ENCODE measurements at places on chromosomes 4 and X.

- DNase-seq = no peak
Observed at GRCh38 chr4:74631988-74632387, 162.3 kb downstream of the BTC start.

GRCh38 chr4:108547682-108548081 is 72.7 kb upstream of the RPL34 start:
- no peak for DNase-seq

DNA sequence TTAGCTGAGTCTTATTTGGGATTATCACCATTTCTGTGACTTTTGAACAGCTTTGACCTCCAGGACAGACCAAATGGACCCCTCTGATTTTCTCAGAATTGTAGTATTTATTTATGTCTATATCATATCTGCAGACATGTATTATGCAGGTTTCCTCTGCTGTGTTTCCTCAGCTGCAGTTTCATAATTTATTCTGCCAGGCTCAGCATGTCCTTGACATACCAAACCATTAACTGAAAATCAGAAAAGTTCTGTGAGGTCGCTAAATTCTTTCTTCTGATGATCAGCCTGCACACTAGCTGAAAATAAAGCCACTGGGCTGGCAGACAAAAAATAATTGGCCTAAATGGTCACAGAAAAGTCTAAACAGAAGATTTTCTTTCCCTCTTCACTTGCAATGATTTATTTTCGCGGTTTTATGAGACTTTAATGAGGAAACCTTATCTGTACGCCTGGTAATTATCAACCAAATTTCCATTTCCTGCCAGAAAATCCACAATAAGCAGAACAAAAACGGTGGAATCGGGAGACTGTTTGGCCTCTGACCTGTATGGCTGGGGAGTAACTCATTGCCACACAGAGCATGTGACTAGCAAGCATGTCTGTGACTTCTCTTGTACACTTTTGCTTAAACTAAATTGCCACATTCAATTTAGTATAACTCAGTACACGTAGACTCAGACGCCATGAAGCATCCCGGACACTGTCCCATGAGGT is 150.9 kb downstream of the ENPP6 start:
- no peak for DNase-seq

DNA sequence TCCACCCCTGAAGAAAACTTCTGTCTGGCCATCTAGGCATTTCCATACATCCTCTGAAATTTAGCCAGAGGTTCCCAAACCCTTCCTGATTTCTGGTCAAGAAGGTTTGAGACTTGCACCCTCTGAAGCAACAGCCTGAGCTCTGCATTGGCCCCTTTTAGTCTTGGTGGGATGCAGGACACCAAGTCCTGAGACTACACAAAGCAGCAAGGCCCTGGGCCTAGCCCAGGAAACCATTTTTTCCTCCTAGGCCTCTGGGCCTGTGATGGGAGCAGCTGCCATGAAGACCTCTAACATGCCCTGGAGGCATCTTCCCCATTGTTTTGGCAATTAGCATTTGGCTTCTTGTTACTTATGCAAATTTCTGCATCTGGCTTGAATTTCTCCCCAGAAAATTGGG is 196.6 kb downstream of the IL1RAPL2 start:
- DNase-seq = no peak

DNA sequence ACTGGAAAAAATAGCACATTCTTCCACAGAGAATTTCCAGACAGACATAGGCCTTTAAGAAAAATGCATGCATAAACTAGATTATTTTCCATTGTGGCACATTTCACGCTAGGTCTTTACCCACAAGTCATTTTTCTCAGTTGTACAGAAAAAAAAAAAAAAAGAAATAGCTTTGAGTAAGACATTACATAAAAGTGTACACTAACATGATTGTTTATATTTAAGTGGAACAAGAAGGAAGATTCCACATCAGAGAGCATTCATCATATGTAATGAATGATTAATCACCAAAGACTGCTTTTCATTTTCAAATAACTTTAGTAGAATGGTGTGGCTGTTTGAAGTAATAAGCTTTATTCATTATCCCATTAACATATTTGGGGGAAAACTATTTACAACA is 1270.2 kb upstream of the AGA start:
- no peak for DNase-seq

GRCh38 chrX:20059467-20060128 is 57.1 kb downstream of the MAP7D2 start:
- DNase-seq = no peak

DNA sequence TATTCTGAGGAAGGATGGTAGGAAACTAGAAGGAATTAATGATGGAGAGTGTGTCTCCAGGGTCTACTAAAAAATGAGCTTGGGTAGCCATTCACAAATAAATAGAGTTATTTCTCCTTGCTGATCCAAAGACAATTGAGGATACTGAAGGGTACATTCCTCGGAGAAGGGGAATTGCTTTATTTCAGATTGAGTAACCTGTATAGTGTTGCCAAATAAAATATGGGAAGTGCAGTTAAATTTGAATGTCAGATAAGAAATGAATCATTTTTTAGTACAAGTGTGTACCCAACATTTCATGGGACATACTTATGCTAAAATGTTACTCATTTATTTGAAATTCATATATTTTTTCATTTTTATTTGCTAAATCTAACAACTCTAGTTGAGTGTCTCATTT is 16.0 kb upstream of the VSIG1 start:
- no peak for DNase-seq

DNA sequence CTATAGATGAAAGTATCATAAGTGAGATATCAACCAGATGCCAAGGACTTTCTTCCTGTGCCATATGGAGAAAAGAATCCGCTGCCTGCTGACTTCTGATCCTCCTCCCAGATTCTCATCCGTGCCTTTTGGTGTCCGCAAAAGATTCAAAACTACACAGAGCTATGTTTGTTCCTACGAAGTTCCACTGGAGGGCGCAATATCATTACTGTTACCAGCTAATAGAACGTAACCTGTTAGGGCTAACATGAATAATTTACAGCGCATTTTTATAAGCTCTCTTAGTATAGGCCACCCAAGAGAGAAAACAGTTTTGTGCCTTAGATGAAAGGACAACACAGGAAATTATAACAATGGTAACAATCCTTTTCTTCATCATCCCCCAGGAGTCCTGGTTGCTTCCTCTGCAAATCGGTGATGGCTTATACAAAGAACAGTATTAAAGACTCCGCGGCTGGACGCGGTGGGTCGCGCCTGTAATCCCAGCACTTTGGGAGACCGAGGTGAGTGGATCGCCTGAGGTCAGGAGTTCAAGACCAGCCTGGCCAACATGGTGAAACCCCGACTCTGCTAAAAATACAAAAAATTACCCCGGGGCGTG is 22.8 kb upstream of the CENPVL3 start:
- peak; percentile 55 for DNase-seq

DNA sequence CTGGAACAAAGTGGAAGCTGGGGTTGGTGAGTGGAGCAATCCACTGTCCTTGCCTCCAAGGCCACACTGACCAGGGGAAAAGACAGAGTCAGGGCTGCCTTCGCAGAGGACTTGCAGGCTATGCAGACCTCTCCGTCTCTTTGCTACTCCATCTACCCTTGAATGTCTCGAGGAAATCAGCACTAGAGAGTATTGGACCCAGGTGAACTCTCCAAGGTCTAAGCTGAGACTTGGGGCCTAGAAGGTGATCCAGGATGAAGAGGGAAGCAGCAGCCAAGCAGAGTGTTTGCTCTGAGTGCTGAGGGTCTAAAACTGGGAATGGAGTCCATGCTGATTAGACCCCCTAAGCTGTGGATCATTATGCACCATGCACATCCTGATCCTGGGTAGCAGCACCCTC is 54.5 kb downstream of the ANXA3 start:
- no peak for DNase-seq

DNA sequence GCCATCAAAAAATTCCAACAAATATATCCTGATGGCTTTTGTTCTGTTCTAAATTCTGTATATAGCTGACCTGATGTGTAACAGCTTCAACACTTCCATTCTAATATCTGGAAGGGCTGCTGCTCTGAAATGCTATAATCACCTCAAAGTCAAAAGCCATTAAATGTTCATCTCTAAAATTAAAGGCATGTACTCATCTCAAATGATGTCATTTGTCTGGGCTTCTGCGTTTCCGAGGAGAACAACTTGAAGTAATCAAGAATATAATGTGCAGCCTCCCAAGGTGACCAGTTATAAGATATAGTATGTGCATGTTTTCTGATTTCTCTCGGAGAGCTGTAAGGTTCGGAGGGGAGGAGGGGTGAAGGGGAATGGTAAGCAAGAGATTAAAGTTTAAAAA is 237.6 kb downstream of the SCFD2 start:
- DNase-seq = no peak

GRCh38 chr4:15162046-15162445 is 159.8 kb downstream of the CPEB2 start:
- no peak for DNase-seq

DNA sequence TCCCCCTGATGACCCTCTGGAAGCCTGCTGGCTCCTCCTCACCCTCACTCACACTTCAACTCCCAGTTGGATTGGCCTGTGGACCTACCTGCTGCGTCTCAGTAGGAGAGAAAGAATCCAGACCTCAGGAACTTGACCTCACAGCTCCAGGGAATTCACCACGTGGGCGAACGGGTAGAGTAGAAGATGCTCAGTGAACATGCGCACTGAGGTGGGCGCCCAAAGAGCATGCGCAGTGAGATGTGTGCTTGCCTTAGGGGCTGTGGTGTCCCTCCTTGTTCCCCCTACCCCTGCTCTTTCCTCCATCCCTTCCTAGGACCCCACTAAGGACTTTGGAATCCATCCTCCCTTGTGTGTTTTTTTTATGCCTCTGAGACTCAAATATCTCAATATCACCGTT is 12.9 kb downstream of the FOXR2 start:
- no peak for DNase-seq

GRCh38 chrX:12799118-12799517 is 7.9 kb downstream of the PRPS2 start:
- no peak for DNase-seq

- no peak for DNase-seq
Observed at GRCh38 chr4:119081943-119082342, 53.7 kb upstream of the MYOZ2 start.

DNA sequence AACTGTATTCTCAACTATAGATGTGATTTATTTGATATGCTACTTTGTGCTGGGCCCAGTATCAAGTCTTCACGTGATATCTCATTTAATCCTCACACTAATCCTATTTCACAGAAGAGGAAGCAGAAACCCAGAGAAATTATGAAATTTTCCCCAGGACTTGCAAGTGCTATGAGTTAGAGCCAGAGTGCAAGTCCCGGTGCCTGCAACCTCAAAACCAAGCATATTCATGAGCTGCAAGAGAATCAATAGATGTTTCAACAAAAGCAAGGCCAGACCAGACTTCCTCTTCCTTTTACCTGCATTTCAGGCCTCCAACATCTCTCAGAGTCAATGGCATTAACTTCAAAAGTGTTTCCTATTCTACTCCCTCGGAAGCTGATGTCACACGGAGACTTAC is 92.2 kb upstream of the GATB start:
- no peak for DNase-seq

GRCh38 chrX:72381439-72382201 is 75.9 kb upstream of the CITED1 start:
- DNase-seq = no peak

DNA sequence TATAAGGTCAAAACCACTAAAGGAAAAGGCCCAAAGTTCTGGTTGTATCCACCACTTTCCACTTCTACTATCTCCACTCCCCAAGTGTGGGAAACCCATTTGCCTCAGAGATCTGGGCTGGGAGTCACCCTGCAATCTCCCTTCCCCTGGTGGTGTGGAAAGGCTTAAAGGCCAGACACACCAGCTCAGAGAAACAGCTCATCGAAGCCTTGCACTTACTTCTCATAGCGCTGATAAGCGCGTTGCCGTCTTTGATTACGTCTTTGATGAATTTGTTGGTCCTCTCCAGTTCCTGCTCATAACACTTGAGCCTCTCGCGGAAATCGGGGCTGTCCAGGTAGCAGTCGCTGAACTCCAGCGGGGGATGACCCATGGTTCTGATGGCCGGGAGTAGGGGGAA is 647 bp downstream of the OPHN1 start:
- DNase-seq = no peak

DNA sequence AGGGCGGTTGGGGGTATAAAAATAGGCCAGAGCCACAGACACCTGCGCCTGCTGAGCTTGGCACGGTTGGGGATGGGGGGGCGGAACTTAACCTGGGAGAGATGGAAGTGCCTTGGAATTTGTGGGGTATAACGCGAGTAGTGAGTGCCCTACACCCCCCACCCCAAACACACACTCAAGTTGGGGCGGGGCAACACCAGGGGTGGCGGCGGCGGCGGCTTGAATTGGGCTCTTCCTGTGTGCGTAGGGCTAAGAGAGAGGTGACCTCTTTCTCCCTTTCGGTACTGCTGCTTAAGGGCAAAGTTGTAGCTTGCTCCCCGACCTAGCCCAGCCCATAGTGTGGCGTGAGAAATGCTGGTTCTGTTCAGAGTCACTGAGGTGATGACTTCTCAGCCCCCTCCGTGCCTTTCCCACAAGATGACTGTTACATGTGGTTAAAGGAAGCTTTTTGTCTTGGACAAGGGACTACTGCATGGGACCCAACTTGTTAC is 839 bp downstream of the STK26 start:
- DNase-seq = no peak

DNA sequence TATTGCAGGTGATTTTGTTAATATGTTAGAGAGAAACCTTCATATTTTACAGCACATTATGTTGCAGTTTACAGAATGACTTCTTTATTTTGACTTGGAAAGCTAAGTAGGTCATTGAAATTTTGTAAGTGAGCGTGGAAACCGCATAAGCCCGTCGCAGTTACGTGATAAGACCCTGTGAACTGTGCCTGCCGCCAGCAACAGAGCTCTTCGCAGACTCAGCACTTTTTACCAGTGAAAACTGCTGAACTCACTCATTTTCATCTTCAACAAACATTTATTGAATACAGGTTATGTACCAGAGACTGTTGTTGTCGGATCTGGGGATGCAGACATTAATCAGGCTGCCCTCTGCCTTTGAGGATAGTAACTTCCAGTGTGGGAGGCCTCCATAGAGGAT is 355.7 kb downstream of the HS3ST1 start:
- no peak for DNase-seq

- DNase-seq = no peak
Observed at GRCh38 chr4:7788694-7789425, 150.8 kb downstream of the AFAP1 start.

DNA sequence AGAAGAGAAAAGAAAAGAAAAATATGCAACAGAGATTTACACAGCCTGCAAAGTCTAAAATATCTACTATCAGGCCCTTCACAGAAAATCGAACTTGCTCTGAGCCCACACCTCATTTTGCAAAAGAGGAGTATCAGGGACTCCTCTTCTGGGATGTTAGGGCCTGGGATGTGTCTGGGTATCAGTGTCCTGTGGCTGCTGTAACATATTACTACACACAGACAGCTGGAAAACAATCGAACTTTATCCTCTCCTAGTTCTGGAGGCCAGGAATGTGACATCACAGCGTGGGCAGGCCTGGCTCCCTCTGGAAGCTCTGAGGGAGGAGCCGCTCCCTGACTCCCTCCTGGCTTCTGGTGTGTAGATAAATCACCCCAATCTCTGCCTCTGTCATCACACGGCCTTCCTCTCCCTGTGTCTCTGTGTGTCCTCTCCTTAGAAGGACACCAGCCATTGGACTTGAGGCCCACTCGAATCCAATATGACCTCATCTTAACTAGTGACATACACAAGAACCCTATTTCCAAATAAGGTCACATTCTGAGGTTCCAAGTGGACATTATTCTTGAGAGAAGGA is 52.9 kb downstream of the PPP2R2C start:
- DNase-seq = no peak

- DNase-seq = no peak
Observed at GRCh38 chr4:26083987-26084386, 170.0 kb downstream of the SMIM20 start.

- no peak for DNase-seq
Observed at GRCh38 chrX:20693078-20693477, 426.4 kb upstream of the RPS6KA3 start.

GRCh38 chr4:48912349-48912748 is 5.8 kb upstream of the OCIAD2 start:
- no peak for DNase-seq

Measured in NCI-H2227 treated with DMSO at 0.1 percent for 48 hours (cell line).